ENCODE measurements at places on chromosomes 1 and 21.

GRCh38 chr1:37363535-37363934, 110.8 kb upstream of the ZC3H12A start:
- DNase-seq = no peak

- DNase-seq = no peak
Observed at GRCh38 chr1:39988618-39989343, 33.8 kb downstream of the MFSD2A start.

DNA sequence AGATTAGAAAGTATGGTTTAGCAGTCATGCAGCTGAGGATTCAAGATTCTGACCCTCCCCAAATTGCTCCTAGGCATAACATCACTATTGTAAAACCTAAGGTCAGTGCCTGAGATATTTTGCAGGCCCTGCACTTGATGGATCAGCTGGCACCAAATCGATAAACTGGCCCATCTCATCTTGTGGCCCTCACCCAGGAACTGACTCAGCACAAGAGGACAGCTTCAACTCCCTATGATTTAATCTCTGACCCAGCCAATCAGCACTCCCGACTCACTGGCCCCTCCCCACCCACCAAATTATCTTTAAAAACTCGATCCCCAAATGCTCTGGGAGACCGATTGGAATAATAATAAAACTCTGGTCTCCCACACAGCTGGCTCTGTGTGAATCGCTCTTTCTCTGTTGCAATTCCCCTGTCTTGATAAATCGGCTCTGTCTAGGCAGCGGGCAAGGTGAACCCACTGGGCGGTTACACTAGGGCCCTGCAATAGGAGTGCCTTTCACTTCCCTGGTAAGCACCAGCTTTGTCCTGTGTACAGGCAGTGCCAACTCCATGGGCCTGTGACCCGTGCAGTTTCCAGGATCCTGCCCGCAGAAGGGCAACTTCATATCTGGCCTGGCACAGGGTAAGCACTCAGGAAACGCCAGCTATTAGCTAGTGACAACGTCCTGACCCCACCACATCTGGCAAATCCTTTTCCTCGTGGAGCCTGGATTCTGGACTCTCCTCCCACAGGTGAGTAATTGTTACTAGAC, 28.7 kb upstream of the SLC2A5 start:
- DNase-seq = no peak

- DNase-seq = no peak
Observed at GRCh38 chr1:30725450-30726095, 2.2 kb upstream of the MATN1 start.

- no peak for DNase-seq
Observed at GRCh38 chr1:116232989-116233514, 121.9 kb downstream of the MAB21L3 start.

DNA sequence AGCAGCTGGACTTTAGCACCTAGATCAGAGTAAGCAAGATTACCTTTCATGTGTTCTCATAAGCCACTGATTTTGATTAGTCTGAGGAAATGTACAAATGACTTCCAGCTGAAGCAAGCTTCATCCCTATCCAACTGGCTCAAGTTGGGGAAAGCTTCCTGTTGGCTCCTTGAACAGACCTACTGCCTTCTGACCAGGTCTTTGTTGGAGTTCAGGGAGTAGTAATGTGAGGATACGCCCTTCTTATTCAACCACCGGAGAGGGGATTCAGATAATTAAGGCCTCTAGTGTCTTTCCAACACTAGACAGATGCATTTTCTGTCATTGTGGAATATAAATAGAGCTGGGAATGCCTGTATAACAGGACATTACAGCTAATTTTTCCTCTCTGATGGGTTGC, 268.9 kb downstream of the TGFB2 start:
- no peak for DNase-seq
